ENCODE measurements at places on chromosomes 4 and X.

GRCh38 chr4:78613522-78614321 is 62.2 kb downstream of the ANXA3 start:
- no peak for DNase-seq

GRCh38 chr4:80268081-80268823 is 1.8 kb downstream of the FGF5 start:
- DNase-seq, result no peak

DNA sequence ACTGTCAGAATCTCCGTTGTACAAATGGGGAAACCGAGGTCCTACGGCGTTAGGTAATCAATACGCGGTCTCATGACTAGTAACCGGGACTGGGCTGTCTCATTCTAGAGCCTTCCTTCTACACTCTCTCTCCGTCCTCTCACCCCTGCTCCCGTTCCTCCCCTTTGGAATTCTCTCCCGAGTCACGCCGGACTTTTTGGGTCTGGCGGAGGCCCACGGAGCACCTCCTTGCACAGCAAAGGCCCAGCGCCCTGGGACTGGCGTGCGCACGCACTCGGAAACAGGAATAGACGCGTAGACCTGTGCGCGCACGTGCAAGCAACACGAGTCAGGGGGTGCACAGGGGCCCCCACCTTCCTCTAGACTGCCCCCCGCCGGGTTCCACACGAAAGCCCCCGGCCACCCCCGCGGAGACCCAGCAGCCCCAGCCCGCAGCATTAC is 361 bp downstream of the QDPR start:
- peak; percentile 16 for DNase-seq

DNA sequence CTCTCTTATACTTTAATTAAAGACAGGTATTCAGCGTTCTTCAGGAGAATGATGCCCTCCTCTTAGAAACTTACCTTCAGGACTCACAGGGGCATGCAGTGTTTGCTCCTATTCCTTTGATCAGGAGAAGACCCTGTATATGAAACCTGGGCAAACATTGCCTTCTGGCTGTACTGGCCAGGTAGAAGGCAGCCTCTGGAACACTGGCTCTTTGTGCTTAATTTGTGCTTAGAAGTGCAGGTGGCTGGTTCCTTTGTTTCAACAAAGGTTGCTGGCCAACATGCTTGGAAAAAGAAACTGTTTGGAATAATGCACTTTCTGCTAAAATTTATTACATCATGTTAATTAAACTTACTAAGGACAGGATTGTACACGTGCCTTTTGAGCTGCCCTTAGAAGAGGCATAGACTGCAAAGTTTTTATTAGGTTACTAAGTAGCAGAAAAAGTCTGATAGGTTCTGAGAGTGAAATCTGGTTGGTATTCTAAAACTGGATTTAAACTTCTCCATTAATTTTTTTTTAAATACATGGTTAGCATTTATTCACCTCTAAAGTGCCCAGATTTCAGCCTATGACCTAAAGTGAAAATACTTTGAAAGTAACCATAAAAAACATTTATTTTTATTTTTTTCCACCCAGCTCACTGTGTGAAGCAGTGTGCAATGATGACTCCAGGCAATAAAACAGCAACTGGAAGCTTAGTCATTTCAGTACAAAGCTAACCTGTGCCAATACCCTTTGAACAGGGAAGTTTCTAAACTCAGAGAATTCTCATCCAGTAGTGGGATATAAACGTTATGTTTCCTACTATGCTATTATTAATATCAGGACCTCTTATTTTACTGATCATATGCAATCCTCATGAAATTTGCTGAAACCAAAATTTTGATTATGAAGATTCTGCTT is 11.3 kb downstream of the RASSF6 start:
- no peak for DNase-seq

DNA sequence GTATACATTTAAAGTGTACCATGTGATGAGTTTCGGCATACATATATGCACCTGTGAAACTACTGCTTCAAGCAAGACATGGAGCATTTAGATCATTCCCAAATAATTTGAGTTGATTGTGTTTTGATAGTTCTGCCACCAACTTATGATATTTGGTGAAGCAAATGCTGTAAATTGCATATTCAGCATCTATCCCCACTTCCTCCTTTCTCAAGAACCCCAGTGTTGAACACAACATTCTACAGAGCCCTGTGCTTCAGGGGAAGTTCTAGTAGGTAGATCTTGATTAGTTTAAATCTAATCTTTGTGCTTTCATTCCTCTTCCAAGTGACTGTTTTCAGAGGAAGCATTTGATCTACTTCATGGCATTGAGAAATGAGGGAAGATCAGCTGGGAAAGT is 5.4 kb upstream of the SHROOM3 start:
- no peak for DNase-seq

DNA sequence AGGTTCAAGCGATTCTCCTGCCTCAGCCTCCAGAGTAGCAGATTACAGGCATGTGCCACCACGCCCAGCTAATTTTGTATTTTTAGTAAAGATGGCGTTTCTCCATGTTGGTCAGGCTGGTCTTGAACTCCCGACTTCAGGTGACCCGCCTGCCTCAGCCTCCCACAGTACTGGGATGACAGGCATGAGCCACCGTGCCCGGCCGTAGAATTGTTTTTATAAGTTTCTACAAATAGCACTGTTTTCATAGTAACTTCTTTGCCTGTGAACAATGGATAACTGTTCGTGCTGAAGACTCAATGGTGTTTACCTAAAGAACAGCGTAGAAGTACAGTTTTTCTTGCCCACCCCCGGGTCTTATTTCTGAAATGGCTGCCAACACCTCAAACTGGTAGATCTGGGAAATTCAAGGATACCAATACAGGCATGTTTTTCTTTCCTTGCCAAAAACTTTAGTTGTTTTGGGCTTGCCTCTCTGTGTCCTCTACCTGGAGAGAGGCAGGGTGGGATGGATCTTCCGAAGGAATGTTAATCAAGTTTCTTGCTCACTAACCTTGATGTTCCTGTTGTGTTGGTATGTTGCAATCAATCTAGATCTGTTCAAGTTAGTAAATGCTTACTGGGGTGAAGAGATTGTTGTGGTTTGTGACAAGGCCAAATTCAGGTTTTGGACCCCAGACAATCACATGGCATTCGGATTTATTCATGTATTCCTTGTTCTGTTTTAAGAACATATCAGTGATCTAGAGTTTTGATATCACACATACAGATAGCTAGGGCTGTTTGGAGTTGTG is 2.8 kb upstream of the RUFY3 start:
- DNase-seq, result no peak

DNA sequence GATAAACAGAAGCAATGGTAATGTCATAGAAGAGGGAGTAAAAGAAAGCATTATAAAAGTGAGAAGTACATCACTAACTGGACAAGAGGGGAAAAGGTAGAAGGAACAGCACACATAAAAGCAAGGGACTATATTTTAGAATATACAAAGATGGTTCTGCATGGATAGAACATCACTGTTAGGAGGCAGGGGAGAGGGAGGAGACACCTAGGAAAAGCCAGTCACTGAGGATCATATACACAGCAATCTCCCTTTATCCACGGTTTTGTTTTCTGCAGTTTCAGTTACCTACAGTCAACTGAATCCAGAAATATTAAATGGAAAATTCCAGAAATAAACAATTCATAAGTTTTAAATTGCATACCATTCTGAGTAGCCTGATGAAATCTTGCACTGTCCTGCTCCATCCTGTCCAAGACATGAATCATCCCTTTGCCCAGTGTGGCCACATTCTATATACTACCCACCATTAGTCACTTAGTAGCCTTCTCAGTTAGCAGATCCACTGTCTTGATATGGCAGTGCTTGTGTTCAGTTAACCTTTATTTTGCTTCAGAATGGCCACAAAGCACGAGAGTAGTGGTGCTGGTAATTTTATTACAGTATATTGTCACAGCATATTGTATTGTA is 74.2 kb downstream of the PPA2 start:
- DNase-seq, result no peak

DNA sequence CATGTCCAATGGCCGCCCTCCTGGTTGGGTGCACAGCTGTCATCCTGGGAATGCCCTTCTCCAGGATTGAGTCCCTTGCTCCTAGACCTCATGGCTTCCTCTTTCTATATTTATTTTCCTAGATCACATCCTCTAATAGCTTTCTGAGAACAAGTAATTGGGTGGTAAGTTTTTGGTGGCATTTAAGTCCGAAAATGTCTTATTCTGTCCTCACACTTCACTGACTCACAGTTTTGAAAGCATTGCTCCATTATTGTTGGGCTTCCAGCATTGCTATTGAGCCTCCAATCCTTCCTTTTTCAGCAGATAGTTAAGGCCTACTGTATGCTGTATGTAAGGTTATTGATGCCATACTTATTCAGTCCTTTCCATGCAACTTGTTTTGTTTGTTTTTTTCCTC is 25.9 kb downstream of the PGM2 start:
- DNase-seq, result no peak

- DNase-seq, result no peak
These were observed 443.7 kb upstream of the ATOH1 start for GRCh38 chr4:93384887-93385286.

- DNase-seq, result no peak
These were observed 921.8 kb upstream of the FTHL17 start for GRCh38 chrX:31993637-31994036.

DNA sequence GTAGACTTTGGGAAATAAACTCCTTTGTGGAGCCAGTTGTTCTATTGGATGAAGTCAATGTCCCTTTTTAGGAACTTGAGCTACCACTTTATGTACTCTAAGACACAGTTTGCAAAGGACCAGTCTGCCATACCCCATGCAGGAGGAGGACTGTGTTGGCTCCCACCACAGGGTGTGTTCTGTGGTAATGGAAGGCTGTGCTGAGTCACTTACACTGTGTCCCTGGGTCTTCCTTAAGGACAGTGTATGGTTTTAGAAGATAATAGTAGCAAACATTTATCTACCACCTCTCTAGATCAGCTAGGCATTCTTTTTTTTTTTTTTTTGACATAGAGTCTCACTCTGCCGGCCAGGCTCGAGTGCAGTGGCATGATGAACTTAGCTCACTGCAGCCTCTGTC is 184.0 kb upstream of the PGRMC2 start:
- no peak for DNase-seq

DNA sequence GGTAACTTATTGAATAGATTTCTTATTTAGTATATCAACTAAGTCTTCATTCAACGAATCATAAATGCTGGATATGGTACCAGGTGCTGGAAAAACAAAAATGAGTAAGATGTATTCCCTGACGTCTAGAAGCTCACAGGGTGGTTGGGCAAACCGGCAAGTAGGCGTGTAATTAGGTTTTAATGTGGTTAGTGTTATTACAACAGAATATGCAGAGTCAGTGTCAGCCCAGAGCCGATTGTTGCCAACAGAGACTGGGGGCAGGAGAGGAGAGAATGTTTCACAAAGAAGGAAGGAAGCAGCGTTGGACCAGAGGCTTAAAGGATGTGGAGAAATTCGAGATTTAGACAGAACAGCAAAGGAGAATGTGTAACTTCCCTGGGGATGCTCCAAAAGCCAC is 111.7 kb downstream of the TENM3 start:
- no peak for DNase-seq

DNA sequence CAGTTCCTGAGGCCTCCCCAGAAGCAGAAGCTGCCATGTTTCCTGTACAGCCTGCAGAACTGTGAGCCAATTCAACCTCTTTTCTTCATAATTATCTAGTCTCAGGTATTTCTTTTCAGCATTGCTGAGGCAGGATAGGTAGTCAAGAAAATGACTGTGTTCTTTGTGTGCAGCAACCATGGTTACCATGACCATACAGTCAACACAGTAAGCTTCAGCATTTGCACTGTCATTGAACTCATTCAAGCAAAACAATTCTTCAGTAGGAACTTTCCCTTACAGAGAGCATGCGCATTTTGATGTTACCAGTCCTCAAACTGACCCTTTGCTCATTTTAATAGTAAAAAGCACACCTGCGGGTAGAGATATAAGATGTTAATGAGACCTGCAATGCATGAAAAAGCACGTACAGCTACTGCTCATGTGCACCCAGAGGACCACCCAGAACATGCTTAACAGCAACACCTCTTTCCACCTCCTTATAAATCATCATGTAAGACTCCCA is 180.8 kb downstream of the PRKX start:
- no peak for DNase-seq

GRCh38 chrX:153416781-153417450 is 5.6 kb downstream of the ZFP92 start:
- DNase-seq, result no peak

DNA sequence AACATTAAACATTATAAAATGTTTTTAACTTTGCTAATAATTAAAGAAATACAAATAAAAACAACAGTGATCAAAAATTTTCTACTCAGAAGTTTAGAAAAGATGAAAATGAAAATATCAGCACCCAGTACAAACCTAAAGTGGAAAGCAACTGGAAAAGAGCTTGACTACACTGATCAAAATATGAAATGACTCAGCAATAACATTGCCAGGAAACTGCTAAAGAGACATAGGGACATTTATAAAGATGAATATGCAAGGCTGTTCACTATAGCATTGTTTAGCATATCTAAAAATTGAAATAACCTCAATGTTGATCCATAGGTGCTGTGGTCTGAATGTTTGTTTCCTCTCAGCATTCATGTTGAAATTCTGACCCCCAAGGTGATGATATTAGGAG is 88.5 kb upstream of the NOCT start:
- DNase-seq, result no peak

DNA sequence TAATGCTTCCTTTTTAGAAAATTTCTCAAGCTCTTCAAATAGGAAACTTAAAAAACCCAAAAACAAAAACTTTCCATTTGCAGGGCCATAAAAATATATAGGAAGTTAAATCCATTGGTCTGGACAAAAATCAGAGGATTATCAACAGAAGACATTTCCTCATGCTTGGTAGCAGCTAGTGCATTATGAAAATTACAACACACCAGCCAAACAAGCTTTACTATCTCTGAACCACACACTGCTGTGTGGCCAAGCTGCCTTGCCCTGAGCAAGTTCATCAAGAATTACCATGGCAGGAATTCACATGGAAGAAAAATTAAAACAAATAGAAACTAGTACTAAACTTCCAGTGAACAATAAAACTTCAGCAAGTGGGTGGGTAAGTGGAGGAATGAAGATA is 3.6 kb downstream of the USP46 start:
- DNase-seq, result no peak

Data from stimulated activated CD8-positive, alpha-beta memory T cell treated with anti-CD3 and anti-CD28 coated beads, Interleukin-2, amount 100 ng/mL, for 1 hour (primary cell).